Astrocyte of the spinal cord (primary cell): ENCODE measurements at places on chromosomes 12 and 14.

DNA sequence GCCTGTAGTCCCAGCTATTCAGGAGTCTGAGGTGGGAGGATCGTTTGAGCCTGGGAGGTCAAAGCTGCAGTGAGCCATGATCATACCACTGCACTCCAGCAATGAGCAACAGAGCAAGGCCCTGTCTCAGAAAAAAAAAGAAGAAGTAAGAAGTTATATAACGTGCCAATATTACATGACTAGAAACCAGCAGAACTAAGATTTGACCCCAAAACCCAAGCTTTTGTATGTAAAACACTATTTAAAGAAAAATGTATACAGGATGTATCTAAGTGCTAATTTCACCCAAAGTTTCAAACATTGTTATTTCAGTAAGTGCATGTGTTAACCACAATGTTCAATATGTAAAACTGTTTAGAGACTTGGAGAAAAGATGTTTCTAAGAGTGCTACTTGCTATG is 94.7 kb downstream of the SLC5A8 start:
- no peak for DNase-seq

DNA sequence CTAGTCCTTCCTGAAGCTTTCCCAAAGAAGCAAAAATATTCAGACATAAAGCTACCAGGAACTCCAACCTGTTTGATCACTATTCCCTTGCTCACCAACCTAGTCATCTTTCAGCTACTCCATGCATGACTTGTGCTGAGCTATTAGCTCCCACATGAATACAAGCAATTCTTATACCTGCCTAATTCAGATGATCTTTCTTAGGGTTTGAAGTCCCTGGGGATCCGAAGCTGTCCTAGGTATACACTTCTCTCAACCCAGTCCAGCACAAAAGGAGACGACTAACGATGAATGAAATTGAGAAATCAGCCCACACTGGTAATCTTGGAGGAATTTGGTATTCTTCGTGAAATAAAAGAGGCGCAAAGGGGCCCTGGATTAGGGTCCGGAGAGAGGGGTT is 631 bp upstream of the PTGR2 start:
- no peak for DNase-seq

- peak; percentile 51 for DNase-seq
These were observed 763.9 kb downstream of the NRXN3 start for GRCh38 chr14:78933948-78934524.

DNA sequence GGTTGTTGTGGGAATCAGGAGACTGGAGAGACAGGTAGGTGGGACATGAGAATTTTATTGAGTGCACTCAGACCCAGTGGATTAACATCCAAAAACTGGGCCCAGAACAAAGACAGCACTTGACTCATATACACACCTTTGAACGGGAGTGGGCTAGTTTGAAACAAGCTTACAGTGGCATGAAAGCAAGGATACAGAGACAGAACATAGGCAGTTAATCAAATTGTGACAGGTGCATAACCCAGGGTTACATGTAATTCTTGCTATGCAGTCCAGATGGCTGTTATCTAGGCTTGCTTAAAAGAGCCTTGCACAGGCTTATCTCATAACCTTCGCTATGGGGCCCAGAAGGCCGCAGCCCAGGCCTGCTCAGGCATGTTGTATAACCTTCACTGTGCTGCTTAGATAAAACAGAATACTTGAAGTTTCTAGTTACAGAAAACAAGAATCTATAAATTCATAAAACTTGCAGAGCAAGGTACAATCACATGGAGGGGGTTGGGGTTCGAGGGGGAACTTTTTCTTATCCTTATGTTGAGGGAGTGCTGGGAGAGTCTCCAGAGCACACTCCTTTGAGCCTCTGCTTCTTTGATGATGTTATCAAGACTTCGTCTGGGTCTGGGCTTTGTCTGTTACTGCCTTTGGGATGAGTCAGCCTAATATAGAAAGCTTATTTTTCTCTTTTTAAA is 81.7 kb downstream of the TNFAIP2 start:
- no peak for DNase-seq

- no peak for DNase-seq
These were observed 133.8 kb downstream of the SLC2A13 start for GRCh38 chr12:39972119-39972518.

GRCh38 chr14:68365228-68365627 is 427.6 kb downstream of the ZFP36L1 start:
- peak; percentile 75 for DNase-seq

- peak; percentile 16 for DNase-seq
These were observed 104.7 kb downstream of the ST8SIA1 start for GRCh38 chr12:22229652-22230279.

- no peak for DNase-seq
These were observed 13.8 kb downstream of the PCBP2 start for GRCh38 chr12:53465679-53466078.

- peak; percentile 87 for DNase-seq
These were observed 1.1 kb downstream of the PAPLN start for GRCh38 chr14:73238424-73238852.

DNA sequence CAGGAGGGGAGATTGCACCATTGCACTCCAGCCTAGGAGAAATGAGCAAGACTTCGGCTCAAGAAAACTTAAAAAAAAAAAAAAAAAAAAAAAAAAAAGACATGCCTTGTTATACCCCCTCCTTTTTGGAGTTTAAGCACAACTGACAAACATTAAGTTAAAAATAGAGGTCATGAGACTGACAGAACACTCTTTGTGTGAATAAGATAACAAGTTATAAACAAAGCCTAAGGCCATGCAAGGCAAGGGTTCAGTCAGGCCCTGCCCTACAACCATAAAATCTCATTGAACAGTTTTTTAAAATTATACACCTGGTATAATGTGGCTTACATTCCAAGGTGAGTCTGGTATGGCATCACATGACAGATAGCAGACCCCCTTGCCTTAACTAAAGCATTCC is 39.3 kb downstream of the TSPAN19 start:
- DNase-seq = no peak

- DNase-seq = no peak
These were observed 79.3 kb upstream of the C12orf71 start for GRCh38 chr12:27161458-27162228.

DNA sequence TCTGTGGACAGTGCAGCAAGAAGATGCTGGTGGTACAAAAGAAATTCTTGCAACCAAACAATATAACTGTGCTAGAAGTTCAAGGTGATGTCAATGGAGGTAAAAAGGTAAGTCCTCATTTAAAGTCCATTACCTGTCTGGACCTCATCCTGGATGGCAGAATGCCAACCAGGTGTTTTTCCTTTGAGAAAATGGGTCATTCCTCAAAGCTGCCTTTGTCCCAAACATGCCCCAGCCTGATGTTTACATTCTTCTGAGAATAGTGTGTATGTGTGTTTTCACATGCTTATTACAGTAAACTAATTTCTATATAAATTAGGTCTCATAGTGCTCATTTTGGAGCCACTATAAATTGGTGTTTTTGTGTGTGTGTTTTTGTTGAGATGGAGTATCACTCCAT is 24.9 kb downstream of the ACTR6 start:
- DNase-seq = no peak

GRCh38 chr12:69676257-69677012 is 22.7 kb downstream of the BEST3 start:
- DNase-seq = no peak

DNA sequence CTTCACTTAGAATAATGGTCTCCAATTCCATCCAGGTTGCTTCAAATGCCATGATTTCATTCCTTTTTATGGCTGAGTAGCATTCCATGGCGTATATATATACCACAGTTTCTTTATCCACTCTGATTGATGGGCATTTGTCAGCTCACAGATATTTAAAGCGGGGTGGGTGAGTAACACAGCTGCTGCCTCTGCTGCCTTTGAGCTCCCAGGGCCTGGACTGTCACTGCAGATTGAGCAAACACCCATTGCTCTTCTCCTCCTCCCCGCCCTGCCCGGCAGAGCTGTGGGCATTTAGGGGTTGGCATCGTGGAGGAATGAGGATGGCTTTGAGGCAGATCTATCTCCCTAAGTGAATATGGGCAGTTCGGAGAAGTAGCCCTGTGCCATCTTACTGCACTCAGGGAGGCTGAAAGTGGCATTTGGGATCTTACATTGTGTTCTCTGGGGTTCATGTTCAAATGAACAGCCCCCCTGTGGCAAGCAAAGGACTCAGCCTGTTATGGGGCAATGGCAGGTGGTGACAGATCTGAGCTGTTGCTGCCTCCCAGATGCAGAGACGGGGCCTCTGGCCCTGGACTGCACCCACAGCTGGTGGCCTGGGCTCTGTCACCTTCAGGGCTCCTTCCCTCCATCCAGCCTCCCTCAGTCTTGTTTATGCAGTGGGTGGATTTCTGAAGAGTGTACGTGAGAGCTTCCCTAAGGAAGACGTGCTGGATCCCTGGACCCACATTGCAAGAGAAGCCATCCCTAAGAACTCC is 4.9 kb downstream of the RFLNA start:
- DNase-seq = peak; percentile 12

- DNase-seq = no peak
These were observed 62.0 kb upstream of the ASPG start for GRCh38 chr14:104023325-104024055.

GRCh38 chr14:100826391-100827100 is 628 bp downstream of the MEG3 start:
- no peak for DNase-seq

DNA sequence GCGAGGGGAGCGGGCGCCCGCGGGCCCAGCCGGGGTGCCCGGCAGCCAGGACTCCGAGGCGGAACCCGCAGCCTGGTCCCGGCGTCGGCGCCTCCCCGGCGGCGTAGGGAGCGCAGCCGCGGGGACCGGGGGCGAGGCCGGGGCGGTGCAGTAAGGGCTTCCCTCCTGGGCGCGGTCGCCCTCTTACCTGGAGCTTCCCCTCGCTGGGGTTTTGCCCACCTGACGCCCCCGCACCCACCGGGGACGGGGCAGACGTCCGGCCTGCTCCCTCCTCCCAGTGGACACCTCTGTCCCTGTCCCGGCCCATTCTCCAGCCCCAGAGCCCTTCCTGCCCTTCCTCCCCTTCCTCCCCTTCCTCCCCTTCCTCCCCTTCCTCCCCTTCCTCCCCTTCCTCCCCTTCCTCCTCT is 413 bp upstream of the TUBA1C start:
- DNase-seq = no peak

DNA sequence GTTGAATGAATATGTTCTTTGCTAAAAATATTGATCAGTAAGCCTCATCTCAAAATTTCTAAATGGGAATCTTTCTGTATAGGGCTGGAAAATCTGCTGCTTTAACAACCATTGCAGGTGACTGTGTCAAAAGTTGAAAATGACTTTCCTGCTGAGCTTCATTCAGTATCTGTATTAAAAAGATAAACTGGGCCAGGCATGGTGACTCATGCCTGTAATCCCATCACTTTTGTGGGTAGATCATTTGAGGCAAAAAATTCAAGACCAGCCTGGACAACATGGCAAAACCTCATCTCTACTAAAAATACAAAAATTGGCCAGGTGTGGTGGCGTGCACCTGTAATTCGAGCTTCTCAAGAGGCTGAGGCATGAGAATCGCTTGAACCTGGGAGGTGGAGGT is 213.7 kb upstream of the SYT10 start:
- DNase-seq = no peak

- no peak for DNase-seq
These were observed 51.8 kb downstream of the TSPAN8 start for GRCh38 chr12:71105956-71106355.

DNA sequence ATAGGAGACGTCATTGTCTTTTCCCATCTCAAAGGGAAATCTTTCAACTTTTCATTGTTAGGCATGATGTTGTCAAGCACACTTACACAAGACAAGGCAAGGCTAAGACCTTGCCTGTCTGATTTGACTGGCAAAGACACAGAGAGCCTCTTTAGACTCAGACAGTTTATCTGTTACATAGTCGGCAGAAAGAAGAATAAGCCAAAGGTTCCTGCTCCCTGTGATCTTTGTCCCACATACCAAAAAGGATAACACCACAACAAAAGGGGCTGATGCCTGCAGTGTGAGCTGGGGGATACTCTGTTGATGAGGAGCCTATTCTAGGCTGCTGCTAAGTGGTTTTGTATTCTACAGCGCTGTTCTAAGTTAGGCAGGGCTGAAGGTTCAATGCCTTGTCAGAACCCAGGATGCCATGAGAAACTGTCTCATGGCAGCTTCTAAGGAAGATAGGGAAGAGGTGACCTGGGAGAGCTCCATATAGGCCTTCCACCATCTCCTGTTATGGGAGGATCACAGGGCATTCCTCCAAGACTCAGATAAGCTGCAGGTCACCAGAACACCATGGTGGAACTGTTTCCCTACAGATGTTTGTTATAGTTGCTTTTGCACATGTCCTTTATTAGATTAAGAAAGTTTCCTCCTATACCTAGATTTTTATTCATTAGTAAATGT is 12.7 kb downstream of the ERC1 start:
- DNase-seq = no peak

DNA sequence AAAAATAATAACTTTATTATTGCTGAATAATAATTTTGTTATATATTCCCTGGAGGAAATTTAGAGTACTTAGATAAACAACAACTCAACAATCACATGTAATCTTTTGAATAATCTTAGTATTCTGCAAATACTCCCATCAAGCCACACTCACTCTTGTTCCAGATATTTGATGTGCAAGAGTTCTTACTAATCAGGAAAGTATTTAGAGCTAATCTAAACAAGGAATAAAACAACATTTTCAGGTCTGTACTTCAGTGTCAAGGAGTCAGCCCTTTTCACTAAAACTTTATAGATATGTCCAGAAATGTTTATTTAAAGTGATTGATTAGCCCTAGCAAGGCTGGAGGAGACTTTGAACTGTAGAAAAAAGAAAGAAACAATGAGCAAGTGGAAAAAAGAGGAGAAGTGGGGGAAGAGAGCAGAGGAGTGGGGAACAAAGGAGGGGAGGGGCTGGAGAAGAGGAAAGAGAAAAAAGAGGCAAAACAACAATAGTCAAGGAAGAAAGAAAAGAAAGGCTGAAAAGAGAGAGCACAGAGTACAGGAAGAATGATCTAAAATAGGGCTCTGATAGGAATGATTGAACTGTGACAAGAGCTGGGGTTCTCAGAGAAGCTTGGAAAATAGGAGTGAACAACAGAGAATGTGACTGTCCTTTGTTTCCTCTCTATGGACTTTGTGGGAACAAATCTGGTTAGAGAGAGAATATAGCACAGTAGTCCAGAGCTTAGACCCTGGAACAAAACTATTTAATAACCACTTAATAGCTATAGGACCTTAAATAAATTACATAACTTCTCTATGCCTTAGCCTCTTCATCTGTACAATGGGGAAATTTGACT is 238.7 kb downstream of the AKAP6 start:
- peak; percentile 38 for DNase-seq

DNA sequence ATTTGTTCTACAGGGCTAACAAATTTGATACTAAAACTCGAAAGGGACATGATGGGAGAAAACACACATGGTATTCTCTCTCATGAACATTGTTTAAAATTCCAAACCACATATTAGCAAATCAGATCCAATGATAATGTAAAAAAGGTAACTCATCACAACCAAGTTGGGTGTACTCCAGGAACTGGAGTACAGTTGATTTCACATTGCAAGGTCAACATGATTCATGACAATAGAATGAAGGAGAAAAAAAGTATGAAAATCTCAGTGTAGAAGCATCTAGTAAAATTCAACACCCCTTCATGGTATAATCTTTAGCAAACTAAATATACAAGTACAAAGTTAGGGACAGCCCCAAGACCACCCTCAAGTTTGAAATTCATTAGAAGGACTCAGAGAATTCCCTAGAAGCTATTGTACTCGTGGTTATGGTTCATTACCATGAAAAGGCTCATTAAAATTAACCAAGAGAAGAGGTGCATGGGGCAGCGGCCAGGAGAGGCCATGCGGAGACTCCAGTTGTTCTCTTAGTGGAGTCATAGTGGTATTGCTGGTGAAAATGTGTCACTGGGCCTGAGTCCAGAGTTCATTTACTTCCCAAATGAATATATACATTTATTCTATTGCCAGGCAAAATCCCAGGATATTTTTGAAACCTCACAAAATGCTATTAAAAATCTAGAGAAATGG is 3.1 kb upstream of the CDCA4 start:
- DNase-seq = peak; percentile 79
